ENCODE measurements at places on chromosomes 2 and 18.

GRCh38 chr2:203122317-203122986 is 107.8 kb downstream of the NBEAL1 start:
- no peak for DNase-seq

DNA sequence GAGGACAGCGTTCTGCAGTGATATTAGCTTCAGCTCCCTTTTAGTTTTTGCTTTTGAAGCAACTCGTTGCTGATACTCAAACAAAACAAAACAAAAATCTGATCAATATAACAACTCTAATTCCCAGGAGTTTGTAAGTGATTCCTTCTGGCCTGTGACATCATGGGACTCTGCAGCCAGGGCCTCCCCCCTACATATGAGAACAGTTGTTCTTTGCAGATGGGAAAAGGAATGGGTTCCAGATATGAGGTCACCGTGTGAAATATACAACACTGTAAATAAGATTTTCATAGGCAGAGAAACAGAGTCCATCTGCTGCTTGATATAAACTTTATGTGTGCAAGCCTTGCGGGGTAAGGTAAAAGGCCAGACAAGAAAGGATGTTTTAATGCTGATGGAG is 56.7 kb downstream of the DIS3L2 start:
- DNase-seq = no peak

- no peak for DNase-seq
Measured at GRCh38 chr2:122528958-122529705, 773.7 kb downstream of the TSN start.

DNA sequence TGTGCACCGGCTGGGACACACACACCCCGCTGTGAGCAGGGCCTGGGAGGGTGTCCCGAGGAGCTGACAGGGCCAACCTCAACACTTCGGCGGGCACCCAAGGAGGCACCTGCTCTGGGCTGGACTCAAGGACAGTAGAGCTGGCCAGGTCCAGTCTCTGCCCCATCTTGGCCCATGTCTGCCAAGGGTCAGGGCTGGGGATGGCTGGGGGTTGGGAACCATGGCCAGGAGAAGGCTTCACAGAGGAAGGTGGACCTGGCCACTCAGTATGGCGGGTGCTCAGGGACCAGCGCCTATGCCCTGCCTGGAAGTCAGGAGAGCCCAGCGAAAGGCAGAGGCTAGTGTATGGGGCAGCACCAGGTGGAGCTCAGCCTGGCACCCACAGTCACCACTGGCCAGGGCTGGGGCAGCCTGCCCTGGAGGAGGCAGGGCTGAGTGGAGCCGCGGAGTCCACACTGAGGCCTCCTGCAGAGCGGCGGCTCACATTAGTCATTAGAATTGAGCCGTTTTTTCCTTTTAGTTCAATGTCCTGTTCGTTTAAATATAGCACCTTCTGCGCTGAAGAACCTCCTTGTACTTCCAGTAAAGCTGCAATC is 4.2 kb downstream of the ERFE start:
- no peak for DNase-seq

- no peak for DNase-seq
Measured at GRCh38 chr2:9327873-9328352, 95.4 kb downstream of the ITGB1BP1 start.

DNA sequence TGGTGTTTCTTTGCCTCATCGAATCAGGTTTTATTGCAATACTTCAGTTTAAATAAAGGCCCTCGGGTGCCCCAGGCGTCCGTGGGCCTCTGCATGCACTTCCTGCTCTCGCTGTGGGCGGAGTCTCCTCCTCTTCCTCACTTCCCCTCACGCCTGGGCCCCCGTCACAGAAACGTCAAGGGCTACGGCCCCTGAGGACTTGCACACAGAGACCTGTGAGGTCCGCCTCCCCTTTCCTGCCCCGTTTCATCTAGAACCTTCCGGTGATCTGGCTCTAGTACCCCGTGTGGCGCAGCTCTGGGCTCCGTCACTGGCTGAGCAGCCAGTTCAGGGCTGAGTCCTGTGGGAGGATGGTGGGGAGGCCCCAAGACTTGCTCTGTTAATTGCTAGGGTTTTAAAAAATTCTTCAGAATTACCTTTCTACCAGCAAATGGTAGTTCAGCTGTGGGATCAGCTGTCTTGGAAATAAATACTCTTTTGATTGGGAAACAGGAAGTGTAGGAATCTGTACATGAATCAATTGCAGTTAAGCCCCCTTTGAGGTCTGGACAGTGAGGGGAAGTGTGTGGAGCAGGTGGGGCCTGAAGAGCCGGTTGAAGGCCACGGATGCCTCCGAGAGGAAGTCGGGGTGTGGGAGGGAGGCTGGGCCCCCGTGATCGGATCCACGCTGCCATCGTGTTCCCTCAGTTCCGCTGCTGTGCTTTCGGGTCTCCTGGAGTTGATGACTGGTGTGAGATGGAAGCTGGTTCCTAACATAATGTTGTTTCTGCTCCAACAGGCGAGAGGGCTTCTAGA is 10.2 kb downstream of the NFATC1 start:
- no peak for DNase-seq

GRCh38 chr18:57839942-57840381 is 36.8 kb upstream of the ATP8B1 start:
- DNase-seq = no peak

DNA sequence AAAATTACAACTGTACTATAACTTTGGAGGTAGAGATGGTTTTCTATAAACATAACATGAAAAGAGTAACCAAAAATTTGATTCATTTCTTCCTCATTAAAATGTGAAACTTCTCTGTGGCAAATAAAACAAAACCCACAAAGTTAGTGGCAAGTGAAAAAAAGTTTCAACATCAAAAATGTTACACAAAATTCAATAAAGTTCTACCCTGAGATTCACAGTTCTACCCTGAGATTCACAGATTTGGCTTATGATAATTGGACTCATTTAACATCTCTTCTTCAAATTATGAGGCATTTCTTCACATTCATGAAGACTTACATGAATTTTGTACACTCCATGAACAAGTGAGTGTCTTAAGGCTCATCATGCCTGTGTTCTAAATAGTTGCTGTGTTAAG is 51.0 kb downstream of the AAK1 start:
- no peak for DNase-seq

GRCh38 chr18:21069468-21069867 is 42.1 kb downstream of the ROCK1 start:
- no peak for DNase-seq

GRCh38 chr2:207157731-207158130 is 8.0 kb downstream of the KLF7 start:
- no peak for DNase-seq

GRCh38 chr2:190834890-190835208 is 45.8 kb upstream of the GLS start:
- no peak for DNase-seq

GRCh38 chr18:56283316-56283715 is 355.1 kb downstream of the TXNL1 start:
- no peak for DNase-seq

GRCh38 chr2:34069604-34070003 is 470.5 kb upstream of the FAM98A start:
- no peak for DNase-seq

GRCh38 chr2:132638313-132639040 is 31.5 kb downstream of the LYPD1 start:
- DNase-seq = no peak

- DNase-seq = no peak
Measured at GRCh38 chr2:2703762-2704427, 372.8 kb upstream of the MYT1L start.

GRCh38 chr18:8983195-8983594 is 119.3 kb upstream of the NDUFV2 start:
- no peak for DNase-seq

- DNase-seq = peak; percentile 29
Measured at GRCh38 chr2:26477911-26478253, at the start of gene OTOF. OTOF (minus strand) TSS chr2:26478124.

Data from uterus (tissue), 4 donors.